ENCODE measurements at places on chromosomes 13 and 19.

DNA sequence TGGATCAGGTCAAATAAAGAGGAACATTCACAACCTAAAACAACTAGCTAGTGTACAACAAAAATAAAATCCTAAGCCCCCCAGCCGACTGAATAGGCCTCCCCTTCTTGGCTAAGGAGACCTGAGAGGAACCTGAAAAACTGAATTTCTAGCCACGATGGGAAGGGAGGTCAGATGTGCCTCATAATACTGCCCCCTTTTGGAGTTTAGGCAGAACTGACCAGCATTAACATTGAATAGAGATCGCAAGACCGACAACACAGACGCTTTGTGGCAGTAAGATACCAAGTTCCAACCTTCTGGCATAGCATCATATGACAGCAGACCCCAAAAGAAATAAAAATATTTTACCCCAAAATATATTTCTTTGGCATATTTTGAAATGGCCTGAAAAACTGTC is 15.9 kb downstream of the CBY2 start:
- DNase-seq: no peak

GRCh38 chr19:2514981-2515518 is 39.1 kb downstream of the GADD45B start:
- no peak for DNase-seq

DNA sequence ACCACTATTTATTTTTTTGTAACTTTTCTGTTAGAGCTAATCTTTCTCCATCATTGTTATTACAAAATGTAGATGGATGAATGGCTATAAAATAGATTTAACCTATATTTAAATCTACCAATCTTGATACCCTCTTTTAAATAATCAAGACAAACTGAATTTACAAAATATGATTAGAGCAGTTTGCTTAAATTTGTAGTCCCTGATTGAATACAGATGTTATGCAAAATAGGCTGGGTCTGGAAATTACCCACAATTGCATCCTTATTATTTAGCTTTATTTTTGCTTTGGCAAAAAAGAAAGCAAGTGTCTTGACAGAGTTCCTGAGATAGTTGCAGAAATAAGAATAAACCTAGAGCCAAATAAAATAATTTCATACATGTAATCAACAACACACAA is 352.8 kb downstream of the KLF12 start:
- no peak for DNase-seq

GRCh38 chr13:91482427-91482826 is 84.0 kb downstream of the GPC5 start:
- no peak for DNase-seq

DNA sequence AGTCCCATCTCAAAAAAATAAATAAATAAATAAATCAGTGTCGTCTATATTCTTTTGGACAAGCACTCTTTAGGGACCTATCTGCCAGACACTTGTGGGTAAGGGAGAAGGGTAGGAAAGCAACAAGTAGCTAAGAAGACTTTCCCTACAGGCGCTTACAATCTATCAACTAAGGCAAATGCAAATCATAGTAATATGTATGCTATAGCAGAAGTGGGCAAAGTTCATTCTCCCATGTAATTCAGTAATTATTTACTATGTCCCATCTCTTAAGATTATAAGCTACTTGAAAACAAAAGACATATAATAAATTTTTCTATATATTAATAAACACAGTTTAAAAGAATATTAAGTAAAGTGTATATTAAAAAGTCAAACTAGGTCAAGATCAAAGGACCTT is 16.5 kb downstream of the ELF1 start:
- DNase-seq: no peak

- DNase-seq: no peak
Observed at GRCh38 chr13:79723519-79724024, 242.6 kb downstream of the NDFIP2 start.

GRCh38 chr13:112800057-112800456 is 110.2 kb downstream of the ATP11A start:
- DNase-seq: no peak

DNA sequence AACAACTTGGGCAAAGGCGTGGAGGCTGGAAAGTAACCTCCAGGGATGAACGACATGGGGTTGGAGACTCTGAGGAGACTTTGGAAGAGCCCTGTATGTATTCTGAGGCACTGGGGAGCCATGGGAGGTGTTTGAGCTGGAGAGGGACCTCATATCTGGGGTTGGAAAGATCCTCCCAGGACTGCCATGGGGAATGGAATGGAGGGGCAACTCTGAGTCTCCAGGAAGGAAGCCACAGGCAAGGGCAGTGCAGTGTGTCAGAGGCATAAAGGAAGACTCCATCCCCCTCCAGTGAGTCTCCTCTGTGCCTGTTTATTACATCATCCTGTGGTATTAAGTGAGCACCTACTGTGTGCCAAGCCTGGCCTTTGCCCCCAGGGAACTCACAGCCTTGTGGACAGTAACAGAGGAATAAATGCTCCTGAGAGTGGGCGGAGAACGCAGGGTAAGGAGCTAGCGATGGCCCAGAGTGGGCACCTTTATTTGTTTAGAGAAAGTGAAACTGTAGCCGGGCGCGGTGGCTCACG is 7.7 kb downstream of the PEAK3 start:
- no peak for DNase-seq

GRCh38 chr19:6318772-6319171 is 14.6 kb downstream of the ACER1 start:
- no peak for DNase-seq

DNA sequence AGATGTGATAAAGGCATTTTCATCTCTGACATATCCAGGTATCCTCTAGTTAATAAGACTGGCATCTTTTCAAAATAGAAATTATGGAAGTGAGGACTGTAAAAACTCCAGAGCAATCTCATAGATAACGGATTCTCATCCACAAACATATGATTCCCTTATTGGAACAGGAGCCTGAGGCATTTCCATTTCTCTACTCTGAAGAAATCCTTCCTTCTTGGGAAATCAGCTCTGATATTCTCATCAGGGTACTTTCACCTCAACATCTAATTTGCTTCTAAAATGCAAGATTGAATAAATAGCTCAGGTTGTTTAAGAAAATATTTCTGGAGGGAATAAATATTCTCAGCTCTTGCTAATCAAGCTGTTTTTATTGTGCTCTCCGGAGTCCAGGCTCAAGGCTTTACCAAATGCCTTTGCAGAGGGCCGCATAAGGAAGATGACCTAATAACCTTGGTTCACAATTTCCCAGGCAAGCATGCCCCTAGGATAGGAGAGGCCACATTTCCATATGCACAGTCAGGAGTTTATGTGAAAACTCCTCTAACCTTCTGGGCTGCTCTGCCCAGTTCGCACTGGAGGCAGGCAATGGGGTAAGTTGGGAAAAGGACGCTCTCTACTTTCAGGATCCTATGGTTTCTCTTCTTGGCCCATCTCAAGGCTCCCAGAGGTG is 44.0 kb upstream of the RFC3 start:
- no peak for DNase-seq

DNA sequence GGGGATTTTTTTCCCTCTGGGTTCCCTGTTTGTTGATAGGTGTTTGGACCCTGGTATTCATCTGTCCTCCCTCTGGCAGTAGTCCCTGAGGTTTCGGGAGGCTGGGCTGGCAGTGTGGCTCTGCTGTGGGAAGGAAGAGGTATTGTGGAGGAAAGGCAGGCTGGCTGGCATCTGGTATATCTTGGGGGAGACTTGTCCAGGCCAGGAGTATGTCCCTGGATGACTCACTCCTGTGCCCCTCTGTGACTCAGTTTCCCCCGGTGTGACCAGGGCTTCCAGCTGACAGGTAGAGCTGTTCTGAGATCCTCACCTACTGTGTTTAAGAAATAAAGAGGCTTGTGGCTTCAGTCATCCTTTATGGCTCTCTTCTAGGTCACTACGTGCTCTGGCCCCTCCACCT is 14.2 kb upstream of the ZNF492 start:
- no peak for DNase-seq

DNA sequence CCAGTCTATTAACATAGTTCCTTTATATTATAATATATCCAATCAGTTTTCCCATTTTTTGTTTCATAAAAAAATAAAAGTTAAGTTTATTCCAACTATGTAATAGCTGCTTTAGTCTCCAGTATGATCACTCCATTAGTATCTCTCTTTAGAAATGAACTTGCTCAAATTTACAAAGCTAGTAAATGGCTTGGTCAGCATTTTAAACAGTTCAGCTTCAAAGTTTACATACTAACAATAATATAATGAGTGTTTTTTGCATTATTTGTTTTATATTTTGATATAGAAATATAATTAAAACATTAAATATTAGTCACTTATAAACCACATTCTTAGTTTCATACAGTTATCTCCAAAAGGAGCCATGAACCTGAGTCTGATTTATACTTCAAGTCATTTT is 1073.8 kb downstream of the SLITRK5 start:
- DNase-seq: no peak

DNA sequence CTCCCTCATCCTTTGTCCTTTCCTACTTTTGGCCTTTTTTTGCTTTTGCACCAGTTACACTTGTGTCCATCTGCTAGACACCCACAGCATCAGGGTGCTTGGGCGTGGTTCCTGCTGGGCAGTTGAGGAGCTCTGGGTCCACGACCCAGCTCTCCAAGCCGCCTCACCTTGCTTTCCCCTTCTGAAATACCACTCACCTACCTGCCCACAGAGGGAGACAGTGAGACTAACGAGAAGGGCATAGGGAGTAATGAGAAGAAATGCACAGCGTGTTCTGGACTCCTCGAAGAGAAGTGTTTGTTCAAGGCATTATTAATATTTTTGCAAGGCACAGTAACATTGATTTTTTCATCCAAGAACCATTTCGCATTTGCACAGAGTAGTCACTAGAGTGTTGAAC is 92.9 kb downstream of the DNAJC15 start:
- no peak for DNase-seq

DNA sequence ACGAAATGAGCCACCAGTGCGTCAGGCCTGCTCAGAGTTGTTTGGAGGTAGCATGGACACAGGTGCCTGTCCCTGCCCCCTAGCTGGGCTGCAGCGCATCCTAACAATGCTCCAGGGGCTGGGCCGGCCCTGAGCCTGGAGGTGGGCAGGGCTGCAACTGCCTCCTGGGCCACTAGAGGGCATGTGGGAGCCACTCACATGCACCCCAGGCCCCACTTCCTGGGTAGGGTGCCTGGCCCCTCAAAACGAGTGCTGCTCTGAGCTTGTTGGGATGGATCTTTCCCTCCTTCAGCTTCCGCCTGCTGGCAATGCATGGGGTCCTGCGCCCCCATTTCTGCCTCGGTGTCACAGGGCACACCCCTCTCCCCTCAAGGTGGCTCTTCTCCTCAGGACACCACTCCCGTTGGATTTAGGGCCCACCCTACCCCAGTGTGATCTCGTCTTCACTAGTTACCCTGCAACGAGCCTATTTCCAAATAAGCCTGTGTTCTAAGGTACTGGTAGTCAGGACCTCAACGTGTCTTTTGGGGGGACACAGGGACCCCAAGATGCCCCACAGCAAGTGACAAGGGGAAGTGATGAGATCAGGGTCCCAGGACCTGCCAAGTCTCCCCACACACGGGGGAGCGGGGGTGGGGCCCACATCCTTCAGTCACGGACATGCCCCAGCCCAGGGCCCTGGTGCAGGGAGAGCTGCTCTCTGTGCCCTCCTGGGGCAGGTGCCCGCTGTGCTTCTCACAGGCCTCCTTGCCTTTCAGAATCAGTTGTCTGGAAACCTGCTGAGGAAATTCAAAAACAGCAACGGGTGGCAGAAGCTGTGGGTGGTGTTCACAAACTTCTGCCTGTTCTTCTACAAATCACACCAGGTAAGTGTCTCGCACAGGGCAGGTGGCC is 131.3 kb downstream of the STK24 start:
- DNase-seq: peak; percentile 61

DNA sequence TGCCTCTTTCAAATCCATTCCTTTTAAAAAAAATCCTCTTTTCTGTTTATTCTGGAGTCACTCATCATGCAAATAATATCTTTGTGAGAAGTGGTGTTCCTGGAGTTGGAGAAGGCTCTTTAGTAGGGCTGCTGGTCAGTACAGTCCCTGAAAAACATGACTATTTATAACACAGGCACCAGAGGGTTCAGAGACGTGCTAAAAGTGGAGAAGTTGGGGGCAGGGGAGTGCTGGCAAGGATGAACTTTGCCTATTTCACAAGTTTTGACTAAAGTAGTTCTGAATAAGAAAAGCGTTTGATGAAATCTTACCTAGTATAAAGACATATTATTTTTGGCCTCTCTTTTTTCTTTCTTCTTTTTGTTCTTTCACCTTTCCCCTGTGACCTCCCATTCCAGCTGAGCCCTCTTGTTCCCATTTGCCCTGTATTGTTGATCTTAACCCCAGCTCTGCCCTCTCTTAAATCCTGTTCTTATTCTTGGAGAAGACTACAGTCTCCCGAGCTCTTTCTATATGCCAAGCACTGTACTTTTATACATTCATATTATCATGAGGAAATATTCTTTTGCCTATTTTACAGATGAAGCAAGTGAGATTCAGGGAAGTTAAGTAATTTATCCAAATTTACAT is 129.1 kb downstream of the TM9SF2 start:
- no peak for DNase-seq

- DNase-seq: no peak
Observed at GRCh38 chr13:46622630-46623256, 69.8 kb downstream of the LRCH1 start.

- DNase-seq: no peak
Observed at GRCh38 chr13:104487006-104487405, 1420.8 kb upstream of the SLC10A2 start.

DNA sequence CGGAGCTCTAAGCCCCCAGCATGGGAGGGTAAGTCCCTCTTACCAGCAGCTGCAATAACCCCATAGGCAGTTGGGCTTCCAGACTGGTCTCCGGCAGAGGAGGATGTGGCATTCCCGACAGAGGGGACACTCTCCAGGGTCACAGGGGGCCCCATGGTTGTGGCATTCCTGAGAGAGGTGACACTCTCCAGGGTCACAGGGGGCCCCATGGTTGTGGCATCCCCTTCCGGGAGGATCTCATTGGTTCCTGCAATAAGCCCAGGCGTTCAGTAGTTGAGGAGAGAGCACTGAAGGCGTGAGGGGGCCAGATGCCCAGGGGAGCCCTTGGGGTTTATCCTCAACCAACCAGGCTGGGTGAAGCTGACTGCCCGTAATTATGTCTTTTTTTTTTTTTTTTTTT is 5.4 kb downstream of the CD320 start:
- no peak for DNase-seq

- no peak for DNase-seq
Observed at GRCh38 chr19:19550485-19550929, 12.4 kb downstream of the CILP2 start.

GRCh38 chr13:23433171-23434153 is at the start of gene SACS:
Gene SACS (minus strand): TSS chr13:23433702. CDS start chr13:23411239, 22,463 bp downstream.
- DNase-seq: no peak

GRCh38 chr13:49791711-49792549 is 552 bp downstream of the KPNA3 start:
- DNase-seq: peak; percentile 28

- no peak for DNase-seq
Observed at GRCh38 chr13:107157271-107157670, 589.3 kb upstream of the ARGLU1 start.

GRCh38 chr19:21564406-21564805 is 59.0 kb downstream of the ZNF429 start:
- DNase-seq: no peak

- no peak for DNase-seq
Observed at GRCh38 chr13:24822640-24823039, 58.7 kb downstream of the RNF17 start.

GRCh38 chr19:11560404-11561051 is 1.5 kb upstream of the ELOF1 start:
- peak; percentile 24 for DNase-seq

GRCh38 chr19:751501-752341 is 809 bp downstream of the MISP start:
- no peak for DNase-seq
